ENCODE measurements at places on chromosomes 11 and 22.

GRCh38 chr11:61056981-61057380, 45.3 kb upstream of the CD5 start:
- no peak for DNase-seq

GRCh38 chr11:71451596-71452198, 1.3 kb upstream of the NADSYN1 start:
- DNase-seq = no peak

- DNase-seq = no peak
These were observed 30.4 kb downstream of the SIK2 start for GRCh38 chr11:111632516-111633220.

GRCh38 chr22:25054943-25055511, 102.5 kb downstream of the KIAA1671 start:
- DNase-seq = no peak

Measured in inflammatory macrophage treated with lipopolysaccharide for 1 hour (primary cell).